NCI-H1930 (cell line): ENCODE measurements at places on chromosomes 5 and 9.

- DNase-seq = no peak
Measured at GRCh38 chr5:24609706-24610105, 35.1 kb downstream of the CDH10 start.

DNA sequence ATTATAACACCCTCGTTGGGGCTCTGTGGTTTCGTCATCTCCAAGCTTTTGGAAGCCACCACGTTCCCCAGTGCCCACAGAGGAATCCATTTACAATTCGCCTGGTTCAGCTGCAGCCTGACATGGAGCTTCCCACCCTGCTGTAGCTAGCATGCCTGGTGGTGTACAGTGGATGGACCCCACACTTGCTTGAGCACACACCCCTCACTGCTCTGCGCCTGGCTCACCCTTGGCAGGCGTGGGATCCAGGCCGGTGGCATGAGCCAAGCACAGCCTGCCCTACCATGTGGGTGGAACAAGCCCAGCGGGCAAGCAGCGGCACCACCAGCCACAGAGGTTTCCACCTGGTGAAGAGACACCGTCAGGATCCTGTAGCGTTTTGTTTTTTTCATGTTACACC, 1045.7 kb upstream of the CDH9 start:
- no peak for DNase-seq

- DNase-seq = no peak
Measured at GRCh38 chr5:158752656-158752973, 347.1 kb downstream of the EBF1 start.

GRCh38 chr5:132754947-132755346, 7.7 kb downstream of the CCNI2 start:
- no peak for DNase-seq

GRCh38 chr5:107554776-107555424, 115.8 kb downstream of the EFNA5 start:
- DNase-seq = no peak

DNA sequence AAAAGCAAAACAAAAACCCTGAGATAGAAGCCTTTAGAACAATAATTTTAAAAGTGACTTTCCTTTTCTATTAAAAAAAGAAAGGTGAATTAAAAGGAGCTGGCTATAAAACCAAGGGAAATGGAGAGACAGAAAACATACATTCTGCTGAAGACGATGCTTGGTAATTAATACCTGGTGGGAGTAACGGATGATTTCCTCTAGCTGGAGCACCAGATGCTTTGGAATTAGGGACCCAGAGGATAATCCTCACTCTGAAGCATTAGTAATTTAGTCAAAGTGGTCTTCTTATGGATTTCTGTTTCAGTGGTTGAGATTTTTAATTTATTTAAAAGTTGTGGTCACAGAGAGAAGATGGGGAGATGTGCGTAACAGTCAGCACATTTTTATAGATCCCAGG, 982.5 kb downstream of the TLE4 start:
- DNase-seq = no peak
